T-cell (primary cell): ENCODE measurements at places on chromosomes 13 and 19.

- H3K4me3 ChIP-seq: no peak overlapping the region
- DNase-seq: no peak
- H3K27me3 ChIP-seq: peaks cover 28% of the 10 kb centered on the region
Observed at GRCh38 chr13:102402290-102402689, 442 bp upstream of the FGF14 start.

DNA sequence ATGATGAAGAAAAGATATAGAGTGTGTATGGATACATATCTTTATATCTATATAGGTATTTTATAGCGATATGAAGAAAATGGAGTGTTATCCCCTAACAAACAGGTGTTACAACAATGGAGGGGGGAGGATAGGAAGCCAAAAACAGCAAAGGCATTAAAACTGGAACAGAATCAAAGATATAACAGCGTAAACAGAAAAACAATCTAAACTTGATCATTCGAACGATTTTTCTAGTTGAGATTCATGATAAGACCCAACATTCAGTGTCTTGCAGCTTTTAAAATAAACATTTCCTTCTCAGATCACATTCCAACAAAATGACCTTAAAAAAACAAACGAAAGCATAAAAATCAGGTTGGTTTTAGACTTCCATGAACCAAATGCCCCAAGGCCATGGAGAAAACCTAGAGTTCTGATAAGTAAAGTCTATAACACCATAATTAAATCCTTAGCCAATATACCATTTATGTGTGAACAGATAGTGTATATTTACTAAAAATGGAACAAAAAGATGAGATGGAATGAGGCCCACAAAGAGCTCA is 55.7 kb downstream of the CAB39L start:
- no peaks in the 10 kb centered on the region for H3K36me3 ChIP-seq
- H3K4me3 ChIP-seq: no peak overlapping the region

DNA sequence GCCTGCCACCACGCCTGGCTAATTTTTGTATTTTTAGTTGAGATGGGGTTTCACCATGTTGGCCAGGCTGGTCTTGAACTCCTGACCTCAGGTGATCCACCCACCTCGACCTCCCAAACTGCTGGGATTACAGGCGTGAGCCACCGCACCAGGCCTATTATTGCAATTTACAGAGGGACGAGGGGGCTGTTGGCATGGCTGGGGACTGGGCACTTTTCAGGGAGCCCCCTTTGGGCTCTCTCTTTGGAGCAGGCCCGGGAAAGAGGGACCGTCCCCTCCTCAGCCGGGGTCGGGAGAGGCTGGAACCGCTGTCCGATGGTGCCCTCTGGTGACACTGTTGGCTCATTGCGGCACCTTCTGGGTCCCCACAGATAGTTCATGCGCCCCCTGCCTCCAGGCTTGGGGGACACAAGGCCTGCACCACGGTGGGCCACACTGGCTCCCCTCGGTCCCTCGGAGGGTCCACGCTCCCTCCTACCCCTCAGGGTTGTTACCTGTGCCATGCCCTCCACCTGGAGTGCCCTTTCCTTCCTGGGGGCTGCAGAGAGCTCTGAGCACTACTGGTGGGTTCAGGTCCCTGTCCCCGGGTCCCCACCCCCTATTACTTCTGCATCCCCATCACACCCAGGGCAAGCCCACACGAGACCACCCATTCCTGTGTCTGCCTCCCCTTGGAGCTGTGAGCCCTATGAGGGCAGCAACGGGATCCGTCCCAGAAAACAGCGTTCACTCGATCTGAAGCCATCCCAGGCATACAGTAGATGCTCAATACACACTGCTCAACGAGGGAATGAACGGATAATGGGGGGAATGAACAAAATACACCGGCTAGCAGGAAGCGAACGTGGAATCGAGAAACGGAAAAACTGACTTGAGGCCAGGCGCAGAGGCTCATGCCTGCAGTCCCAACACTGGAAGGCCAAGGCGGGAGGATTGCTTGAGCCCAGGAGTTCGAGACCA is 12.5 kb downstream of the FEM1A start:
- H3K27ac ChIP-seq: no peak overlapping the region
- no peak overlapping the region for H3K4me3 ChIP-seq
- no peaks in the 10 kb centered on the region for H3K4me1 ChIP-seq
- H3K27me3 ChIP-seq: no peaks in the 10 kb centered on the region
- peak; percentile 61 for DNase-seq

- H3K4me3 ChIP-seq: no peak overlapping the region
- no peaks in the 10 kb centered on the region for H3K27me3 ChIP-seq
- H3K36me3 ChIP-seq: no peaks in the 10 kb centered on the region
- no peak overlapping the region for H3K27ac ChIP-seq
Observed at GRCh38 chr13:77571956-77572355, 36.5 kb downstream of the SCEL start.

GRCh38 chr19:33691736-33692135 is 70.0 kb downstream of the CHST8 start:
- H3K27me3 ChIP-seq: no peaks in the 10 kb centered on the region
- H3K4me1 ChIP-seq: no peaks in the 10 kb centered on the region
- H3K27ac ChIP-seq: no peak overlapping the region
- no peaks in the 10 kb centered on the region for H3K36me3 ChIP-seq

GRCh38 chr19:54707962-54708361 is 16.3 kb upstream of the KIR3DL3 start:
- no peaks in the 10 kb centered on the region for H3K27me3 ChIP-seq
- no peaks in the 10 kb centered on the region for H3K36me3 ChIP-seq
- H3K4me3 ChIP-seq: no peak overlapping the region
- H3K4me1 ChIP-seq: no peaks in the 10 kb centered on the region

DNA sequence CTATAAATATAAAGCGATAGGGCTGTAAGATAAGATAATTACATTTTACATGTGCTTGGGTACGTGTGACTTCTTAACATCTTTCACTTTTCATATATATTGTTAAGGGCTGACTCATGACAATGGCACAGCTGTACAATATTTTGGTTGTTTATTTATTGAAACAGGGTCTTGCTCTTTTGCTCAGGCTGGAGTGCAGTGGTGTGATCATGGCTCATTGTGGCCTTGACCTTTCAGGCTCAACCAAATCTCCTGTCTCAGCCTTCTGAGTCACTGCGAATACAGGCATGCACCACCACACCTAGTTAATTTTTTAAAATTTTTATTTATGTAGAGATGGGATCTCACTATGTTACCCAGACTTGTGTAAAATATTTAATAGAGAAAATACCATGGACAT is 2532.4 kb upstream of the PCDH20 start:
- H3K27me3 ChIP-seq: no peaks in the 10 kb centered on the region
- H3K4me3 ChIP-seq: no peak overlapping the region
- no peaks in the 10 kb centered on the region for H3K4me1 ChIP-seq
- no peaks in the 10 kb centered on the region for H3K36me3 ChIP-seq
- no peak for DNase-seq
- H3K27ac ChIP-seq: no peak overlapping the region

DNA sequence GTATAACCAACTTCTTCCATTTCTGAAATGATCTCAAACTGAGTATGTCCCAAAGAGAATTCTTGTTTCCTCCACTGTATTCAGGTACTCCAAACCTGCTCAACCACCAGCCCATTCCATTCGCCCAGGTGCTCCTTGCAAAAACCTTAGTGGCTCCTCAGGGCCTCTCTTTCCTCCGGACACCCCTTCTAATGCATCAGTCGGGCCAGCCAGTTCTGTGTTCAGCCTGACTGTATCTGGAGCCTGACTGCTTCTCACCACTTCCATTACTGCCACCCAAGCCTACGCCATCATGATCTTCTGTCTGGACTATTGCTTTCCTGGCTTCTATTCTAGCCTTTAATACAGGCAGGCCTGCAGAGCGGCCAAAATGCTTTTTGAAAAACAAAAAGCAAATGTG is 1.5 kb downstream of the PHF11 start:
- peaks cover 6% of the 10 kb centered on the region for H3K4me1 ChIP-seq
- no peaks in the 10 kb centered on the region for H3K36me3 ChIP-seq
- H3K27ac ChIP-seq: peak overlapping the region; percentile 95
- no peak for DNase-seq
- no peak overlapping the region for H3K4me3 ChIP-seq
- H3K27me3 ChIP-seq: no peaks in the 10 kb centered on the region

GRCh38 chr19:18097217-18097992 is at the start of gene MAST3:
Gene MAST3, plus strand, starts transcription at chr19:18097778. Its CDS starts 15 bp downstream, at chr19:18097793.
- H3K27ac ChIP-seq: peak within 1 kb of the TSS; percentile 69
- DNase-seq: peak; percentile 88
- peak within 1 kb of the TSS; percentile 86 for H3K4me3 ChIP-seq
- peaks cover 41% of the 10 kb centered on the region for H3K4me1 ChIP-seq
- H3K36me3 ChIP-seq: no peaks in the 10 kb centered on the region

GRCh38 chr13:19888799-19889198 is 25.4 kb upstream of the ZMYM5 start:
- peaks cover 5% of the 10 kb centered on the region for H3K27me3 ChIP-seq
- H3K4me1 ChIP-seq: no peaks in the 10 kb centered on the region
- no peaks in the 10 kb centered on the region for H3K36me3 ChIP-seq

GRCh38 chr13:73922493-73923393 is 211.5 kb downstream of the KLF12 start:
- no peaks in the 10 kb centered on the region for H3K27me3 ChIP-seq
- H3K4me3 ChIP-seq: no peak overlapping the region
- no peak for DNase-seq
- H3K4me1 ChIP-seq: no peaks in the 10 kb centered on the region
- H3K36me3 ChIP-seq: no peaks in the 10 kb centered on the region

- no peak overlapping the region for H3K27ac ChIP-seq
- H3K36me3 ChIP-seq: no peaks in the 10 kb centered on the region
- DNase-seq: no peak
- H3K27me3 ChIP-seq: peaks cover 72% of the 10 kb centered on the region
Observed at GRCh38 chr19:7506385-7507328, 9.2 kb upstream of the ZNF358 start.
